Activated CD4-positive, alpha-beta T cell treated with anti-CD3 and anti-CD28 coated beads for 36 hours (primary cell): ENCODE measurements at places on chromosomes 3 and 15. TPM values are rescaled to one million over a fixed set of nuclear protein-coding genes. Genes with fewer than 3 reads are reported as not detected.

The CD86 gene
- 0.25 TPM for total RNA-seq

The TTLL13 gene
- 0.46 TPM for total RNA-seq

DNA sequence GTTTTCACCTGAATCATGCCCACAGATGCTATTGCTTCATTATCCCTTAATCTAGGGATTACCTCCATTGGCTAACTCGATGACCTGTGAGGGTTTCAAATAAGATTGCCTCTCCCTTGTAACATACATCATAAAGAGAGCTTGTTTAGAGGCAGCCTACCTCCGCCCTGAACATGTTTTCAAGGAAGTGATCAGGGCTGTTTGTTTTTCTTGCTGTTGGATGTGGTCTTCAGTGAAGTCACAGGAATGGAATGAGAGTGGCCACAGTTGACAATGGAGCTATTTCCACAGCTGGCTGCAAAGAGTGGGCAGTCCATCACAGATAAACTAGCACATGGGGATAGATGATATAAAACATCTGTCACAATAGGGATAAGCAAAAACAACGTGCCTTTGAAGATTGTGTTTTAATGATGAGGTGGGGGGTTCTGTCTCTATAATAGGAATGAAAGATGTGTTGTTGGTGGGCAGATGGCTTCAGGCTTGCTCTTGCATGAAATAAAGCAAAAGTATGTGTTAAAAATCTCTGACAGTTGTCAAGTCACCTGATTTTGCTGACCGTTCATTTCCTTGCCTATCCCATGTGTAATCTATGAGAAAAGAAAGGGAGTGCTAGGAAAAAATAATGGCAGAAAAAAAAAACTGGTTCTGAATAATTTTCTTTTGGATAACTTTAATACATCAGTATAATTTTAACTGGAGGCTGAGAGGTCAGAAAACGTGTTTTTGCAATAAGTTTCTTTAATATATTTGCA is 642.3 kb downstream of the RBMS3 start:
- H3K27ac ChIP-seq = no peak overlapping the region
- no peak overlapping the region for H3K4me3 ChIP-seq
- no peaks in the 10 kb centered on the region for H3K4me1 ChIP-seq
- H3K27me3 ChIP-seq = peaks cover 4% of the 10 kb centered on the region

DNA sequence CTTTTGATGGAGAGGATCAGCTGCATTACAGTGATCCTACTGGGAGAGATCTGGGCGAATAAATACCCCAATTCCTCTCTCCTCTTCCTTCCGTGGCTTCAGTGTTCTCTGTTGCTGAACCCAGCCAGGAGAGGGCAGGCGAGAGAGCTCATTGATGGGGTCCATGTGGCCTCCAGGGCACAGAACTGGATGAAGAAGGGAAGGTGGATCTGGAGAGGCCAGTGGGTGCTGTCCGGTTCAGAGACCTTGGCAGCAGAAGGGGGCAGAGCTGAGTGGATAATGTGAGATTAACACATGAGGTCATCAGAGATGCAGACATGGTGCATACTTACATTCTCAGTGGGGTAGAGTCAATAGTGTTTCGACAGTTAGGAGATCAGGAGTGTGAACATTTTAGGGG is 193.6 kb downstream of the CLSTN2 start:
- peaks cover 3% of the 10 kb centered on the region for H3K27me3 ChIP-seq
- H3K27ac ChIP-seq = no peak overlapping the region
- H3K4me1 ChIP-seq = no peaks in the 10 kb centered on the region
- peak; percentile 35 for DNase-seq

- no peak overlapping the region for H3K4me3 ChIP-seq
- DNase-seq = no peak
- H3K36me3 ChIP-seq = no peaks in the 10 kb centered on the region
- H3K27me3 ChIP-seq = no peaks in the 10 kb centered on the region
- H3K27ac ChIP-seq = no peak overlapping the region
- no peaks in the 10 kb centered on the region for H3K4me1 ChIP-seq
These were observed 318.6 kb downstream of the PLOD2 start for GRCh38 chr3:145842294-145842902.

- no peak overlapping the region for H3K4me3 ChIP-seq
- H3K4me1 ChIP-seq = peaks cover 7% of the 10 kb centered on the region
- no peak for DNase-seq
- H3K27ac ChIP-seq = no peak overlapping the region
These were observed 2.2 kb upstream of the SLC12A8 start for GRCh38 chr3:125214738-125215137.
